ENCODE measurements at places on chromosomes 1 and 21. TPM values are rescaled to one million over a fixed set of nuclear protein-coding genes. Genes with fewer than 3 reads are reported as not detected.

The CTSS gene
- total RNA-seq = 80.9 TPM

The CHRNB2 gene
- total RNA-seq = 0.18 TPM

The DMRTA2 gene
- total RNA-seq = not detected

The ATP1A2 gene
- 136 TPM for total RNA-seq

The VSIG8 gene
- not detected for total RNA-seq

The LDLRAD1 gene
- total RNA-seq = not detected

The CD53 gene
- 40.0 TPM for total RNA-seq

The SLC30A1 gene
- 24.6 TPM for total RNA-seq

The CELA3A gene
- 2.9 TPM for total RNA-seq

The CTNNBIP1 gene
- 27.6 TPM for total RNA-seq

The AMY1A gene
- total RNA-seq = not detected

GRCh38 chr1:55047611-55048010, 8.3 kb downstream of the PCSK9 start:
- DNase-seq = no peak

- peak; percentile 27 for DNase-seq
Measured at GRCh38 chr1:43315963-43316737, 15.4 kb downstream of the TIE1 start.

- no peak for DNase-seq
Measured at GRCh38 chr1:85406887-85407533, 57.9 kb downstream of the DDAH1 start.

DNA sequence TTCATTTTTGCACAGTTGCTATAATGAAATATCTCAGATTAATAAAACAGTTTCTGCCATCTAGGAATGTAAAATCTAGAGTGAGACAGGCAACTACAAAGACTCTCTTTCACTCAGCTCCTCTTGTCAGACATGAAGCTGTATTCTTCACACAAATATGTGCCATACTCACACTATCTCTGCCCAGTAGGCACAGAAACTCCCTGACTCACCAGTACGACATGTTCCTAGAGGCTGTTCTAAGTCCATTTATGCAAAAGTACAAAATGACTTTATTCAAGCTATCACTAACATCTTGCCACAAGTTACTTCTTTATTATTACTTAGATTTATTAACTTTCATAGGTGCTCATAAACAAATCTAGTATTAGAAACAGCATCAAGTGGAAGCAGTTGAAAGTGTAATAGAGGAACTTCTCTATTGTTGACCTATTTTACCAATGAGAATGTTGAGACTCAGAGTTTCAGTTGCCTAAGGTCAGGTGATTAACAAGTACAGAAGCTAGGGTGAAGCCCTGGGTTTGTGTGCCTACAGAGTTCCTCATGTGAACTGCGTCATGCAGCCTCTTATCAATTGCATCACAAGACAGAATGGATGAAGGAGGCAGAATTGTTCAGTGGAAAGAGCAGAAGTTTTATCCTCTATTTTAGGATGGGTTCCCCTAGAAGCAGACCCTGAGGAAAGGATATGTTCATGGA, 98.9 kb downstream of the RGS2 start:
- DNase-seq = no peak

DNA sequence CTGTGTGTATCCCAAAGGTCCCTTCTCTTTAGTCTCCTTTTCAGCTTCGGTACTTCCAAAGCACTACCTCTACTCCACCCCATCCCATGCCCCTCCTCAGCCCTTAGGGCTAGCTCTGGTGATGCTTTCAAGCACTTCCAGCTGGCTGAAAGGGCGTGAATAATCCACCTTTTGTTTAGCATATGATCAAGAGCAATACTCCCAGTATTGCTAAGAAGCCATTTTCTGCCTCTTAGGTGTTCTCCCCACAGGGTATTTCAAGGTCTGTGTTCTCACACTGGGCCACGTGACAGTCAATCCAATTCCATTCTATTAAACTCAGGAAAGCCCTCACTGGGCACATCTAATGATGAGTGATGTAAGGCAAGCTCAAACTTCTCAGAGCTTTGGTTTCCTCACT, 298.5 kb upstream of the PROX1 start:
- no peak for DNase-seq

DNA sequence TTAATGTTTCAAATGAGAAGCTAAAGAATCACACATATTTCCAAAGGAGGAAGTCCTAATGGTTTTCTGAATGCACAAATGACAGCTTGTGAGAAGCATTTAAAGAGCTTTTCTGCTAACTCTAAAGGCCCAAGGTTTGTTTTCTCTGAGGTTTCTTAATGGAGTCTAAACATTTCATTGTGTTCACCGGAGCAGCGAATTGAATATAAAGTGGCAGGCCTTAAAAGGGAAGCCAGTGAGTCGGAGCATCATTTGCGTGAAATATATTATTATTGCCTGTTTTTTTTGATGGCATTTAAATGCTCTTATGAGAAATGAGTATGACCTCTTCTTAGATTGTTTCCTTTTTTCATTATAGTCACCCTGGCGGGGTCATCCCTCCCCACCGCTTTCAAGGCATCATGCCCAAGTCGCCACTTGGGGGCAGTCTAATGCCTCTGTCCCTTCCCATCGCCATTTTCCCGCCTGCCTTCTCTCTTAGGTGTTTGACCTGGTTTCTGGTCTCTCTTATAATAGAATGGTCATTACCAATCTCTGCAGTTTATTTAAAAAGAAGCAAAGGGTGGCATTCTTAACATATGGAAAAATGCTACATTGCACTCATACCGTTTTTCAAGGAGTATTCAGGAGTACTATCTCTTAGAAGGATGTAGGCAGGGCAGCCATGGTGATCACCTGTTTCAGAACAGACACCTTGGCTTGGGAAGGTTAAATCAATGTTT, 25.3 kb upstream of the OVAAL start:
- peak; percentile 79 for DNase-seq

- no peak for DNase-seq
Measured at GRCh38 chr21:38326899-38327298, 70.1 kb downstream of the KCNJ15 start.

DNA sequence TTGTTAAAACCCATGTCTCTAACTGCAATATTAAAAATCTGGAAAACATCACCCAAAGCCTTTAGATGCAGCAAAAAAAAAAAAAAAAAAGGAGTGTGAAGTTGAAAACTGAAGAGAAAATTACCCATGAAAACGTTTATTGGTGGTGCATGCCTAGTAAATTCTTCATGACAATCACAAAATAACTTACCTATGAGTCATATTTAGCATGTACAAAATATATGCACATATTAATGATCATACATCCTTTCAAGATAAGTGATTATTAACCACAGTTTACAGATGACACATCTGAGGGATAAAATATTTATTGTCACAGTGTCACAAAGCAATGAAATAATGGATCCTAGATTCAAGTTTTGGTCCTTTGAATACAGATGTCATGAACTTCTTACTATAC, 505.2 kb upstream of the NR5A2 start:
- no peak for DNase-seq

- DNase-seq = no peak
Measured at GRCh38 chr1:66256629-66257572, 277.1 kb upstream of the SGIP1 start.

GRCh38 chr1:186014370-186015037, 280.3 kb downstream of the HMCN1 start:
- no peak for DNase-seq

GRCh38 chr21:22438428-22439086, 1440.3 kb downstream of the NCAM2 start:
- no peak for DNase-seq

GRCh38 chr1:209429611-209430010, 153.9 kb upstream of the CAMK1G start:
- DNase-seq = no peak

DNA sequence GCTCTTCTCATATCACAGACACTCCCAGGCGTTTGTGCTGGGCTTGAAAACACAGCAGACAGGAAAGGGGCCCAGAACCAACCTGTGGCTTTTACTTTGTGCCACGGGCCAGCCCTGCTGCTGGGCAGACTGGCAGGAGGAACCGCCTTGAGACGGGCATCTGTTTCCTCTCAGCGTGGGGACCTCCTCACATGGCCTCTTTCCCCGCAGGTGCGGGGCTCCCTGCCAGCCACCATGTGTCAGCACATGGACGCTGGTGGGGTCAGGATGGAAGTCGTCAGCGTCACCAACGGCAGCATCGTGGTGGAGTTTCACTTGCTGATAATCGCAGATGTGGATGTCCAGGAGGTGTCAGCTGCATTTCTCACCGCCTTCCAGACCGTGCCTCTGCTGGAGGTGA, 47.8 kb downstream of the UMODL1 start:
- no peak for DNase-seq

- no peak for DNase-seq
Measured at GRCh38 chr1:28534671-28535070, 18.2 kb upstream of the TRNAU1AP start.

DNA sequence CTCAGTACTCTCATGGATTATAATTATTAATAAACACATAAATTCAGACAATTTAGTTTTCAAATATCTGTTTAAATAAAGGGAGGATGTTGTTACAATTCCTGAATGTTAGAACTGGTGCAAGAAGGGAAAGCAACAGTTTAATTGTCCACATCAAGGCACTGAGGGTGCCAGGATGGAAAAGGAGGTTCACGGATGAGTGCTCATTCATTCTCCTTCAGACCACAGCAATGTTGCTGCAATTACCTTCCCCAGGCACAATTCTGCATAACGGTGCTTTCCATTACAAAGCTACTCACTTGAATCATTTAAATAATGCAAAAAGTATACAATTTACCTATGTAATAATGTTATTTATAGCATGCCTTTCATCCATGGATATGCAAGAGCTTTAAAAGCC, 52.3 kb upstream of the COG2 start:
- no peak for DNase-seq

- no peak for DNase-seq
Measured at GRCh38 chr1:94553931-94554330, 12.4 kb upstream of the F3 start.

DNA sequence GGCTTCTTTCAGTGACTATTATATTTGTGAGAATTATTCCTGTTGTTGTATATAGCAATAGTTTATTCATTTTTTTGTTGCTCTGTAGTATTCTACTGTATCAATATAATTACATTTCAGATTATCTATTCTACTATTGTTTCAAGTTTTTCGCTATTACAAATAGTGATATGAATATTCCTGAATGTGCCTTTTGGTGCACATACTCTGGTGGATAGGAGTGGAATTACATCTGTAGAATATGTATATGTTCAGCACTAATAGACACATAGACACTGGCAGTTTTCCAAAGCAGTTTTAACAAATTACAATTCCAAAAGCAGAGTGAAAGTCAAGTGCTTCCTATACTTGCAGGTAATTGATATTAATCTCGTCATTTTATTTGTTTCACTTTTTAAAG, 696.2 kb upstream of the PRMT6 start:
- DNase-seq = no peak

GRCh38 chr1:18199462-18199861, 91.9 kb downstream of the IGSF21 start:
- no peak for DNase-seq

DNA sequence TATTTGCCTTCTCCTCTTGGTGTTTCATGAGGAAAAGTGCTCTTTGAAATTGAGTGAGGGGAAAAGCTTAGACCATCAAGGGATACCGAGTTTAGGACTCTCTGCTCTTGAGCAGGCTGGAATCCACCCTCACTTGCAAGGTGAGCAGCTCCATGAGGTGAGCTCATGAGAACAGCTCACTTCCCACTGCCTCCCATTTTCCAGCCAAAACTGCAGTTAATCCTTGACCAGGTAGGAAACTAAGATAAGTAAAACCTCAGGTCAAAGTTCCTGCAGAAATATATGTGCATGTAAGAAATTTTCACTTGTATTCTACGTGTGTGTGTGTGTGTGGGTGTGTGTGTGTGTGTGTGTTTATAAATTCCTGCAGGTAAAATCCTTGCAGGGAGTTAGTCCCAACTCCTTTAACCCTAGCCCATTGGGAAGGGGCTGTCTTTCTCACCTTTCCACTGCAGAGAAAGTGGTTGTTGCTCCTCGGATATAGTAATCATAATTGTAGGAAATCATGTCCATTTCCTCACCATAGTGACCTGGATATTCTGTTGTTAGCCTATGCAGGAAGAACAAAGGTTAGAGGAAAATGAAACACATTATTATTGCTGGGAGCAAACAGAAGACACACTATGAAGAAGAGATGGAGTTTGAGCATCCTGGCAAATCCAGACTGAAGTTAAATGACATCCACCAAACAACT, 28.3 kb downstream of the DPT start:
- DNase-seq = no peak

- no peak for DNase-seq
Measured at GRCh38 chr1:57532299-57532698, 108.4 kb upstream of the DAB1 start.
